ENCODE measurements at places on chromosomes 16 and 17. TPM values are rescaled to one million over a fixed set of nuclear protein-coding genes. Genes with fewer than 3 reads are reported as not detected.

ACSF3 gene
- total RNA-seq = 36.5 TPM

WNT9B gene
- not detected for total RNA-seq

DUXB gene
- total RNA-seq = not detected

KRT28 gene
- not detected for total RNA-seq

MAPK7 gene
- 0.55 TPM for total RNA-seq

COA3 gene
- total RNA-seq = 246 TPM

KCNH6 gene
- total RNA-seq = not detected

KCTD11 gene
- total RNA-seq = 17.2 TPM

MIEF2 gene
- total RNA-seq = 24.6 TPM

ABCA8 gene
- total RNA-seq = not detected

Measured in Caki2 (cell line).